Astrocyte of the hippocampus (primary cell): ENCODE measurements at places on chromosomes 16 and 17.

GRCh38 chr17:28889996-28890395 lies 7.5 kb downstream of the FLOT2 start:
- DNase-seq, result no peak

DNA sequence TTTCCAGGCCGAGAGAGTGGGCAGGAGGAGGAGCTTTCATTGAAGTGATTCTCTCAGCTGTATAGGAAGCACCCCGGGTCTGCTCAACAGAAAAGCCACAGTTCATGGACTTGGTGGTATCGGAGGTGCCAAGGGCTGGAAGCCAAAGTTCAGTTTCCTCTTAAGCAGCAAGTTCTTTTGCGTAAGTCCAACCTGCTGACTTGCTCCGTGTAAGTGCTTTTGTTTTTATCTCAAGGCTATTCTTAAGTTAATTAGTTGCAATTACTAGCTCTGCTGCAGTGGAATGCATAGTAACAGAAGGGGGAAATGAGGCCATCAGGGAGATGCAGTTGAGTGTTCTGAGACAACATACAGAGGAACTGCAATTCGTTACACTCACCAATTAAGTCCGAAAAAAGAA lies 44.6 kb downstream of the SMIM36 start:
- DNase-seq, result no peak

DNA sequence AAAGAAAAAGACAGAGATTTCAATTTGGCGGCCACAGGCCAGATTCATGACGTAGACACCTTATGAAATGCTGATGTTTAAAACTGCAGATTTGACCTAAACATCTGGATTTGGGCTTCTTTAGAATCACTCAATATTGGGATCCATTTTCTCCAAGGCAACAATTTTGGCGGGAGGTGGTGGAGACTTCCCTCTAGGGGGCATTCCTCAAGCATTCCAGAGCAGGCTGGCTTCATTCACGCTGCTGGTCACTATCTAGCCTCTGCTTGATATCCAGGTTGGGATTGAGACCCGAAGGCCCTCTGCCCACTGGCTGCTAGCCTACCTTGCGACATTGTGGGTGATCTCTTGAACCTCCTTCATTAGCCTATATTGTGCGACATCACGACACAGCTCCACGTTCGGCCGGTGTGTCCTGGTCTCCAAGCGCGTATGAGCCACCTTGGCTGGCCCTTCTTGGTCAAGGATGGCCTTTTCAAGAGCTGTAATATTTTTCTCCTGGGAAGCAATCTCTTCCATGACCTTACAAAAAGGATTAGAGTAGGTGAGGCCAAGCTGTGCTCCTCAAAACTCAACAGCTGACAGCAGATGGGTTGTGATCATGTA lies 24.5 kb downstream of the FBXO39 start:
- no peak for DNase-seq

DNA sequence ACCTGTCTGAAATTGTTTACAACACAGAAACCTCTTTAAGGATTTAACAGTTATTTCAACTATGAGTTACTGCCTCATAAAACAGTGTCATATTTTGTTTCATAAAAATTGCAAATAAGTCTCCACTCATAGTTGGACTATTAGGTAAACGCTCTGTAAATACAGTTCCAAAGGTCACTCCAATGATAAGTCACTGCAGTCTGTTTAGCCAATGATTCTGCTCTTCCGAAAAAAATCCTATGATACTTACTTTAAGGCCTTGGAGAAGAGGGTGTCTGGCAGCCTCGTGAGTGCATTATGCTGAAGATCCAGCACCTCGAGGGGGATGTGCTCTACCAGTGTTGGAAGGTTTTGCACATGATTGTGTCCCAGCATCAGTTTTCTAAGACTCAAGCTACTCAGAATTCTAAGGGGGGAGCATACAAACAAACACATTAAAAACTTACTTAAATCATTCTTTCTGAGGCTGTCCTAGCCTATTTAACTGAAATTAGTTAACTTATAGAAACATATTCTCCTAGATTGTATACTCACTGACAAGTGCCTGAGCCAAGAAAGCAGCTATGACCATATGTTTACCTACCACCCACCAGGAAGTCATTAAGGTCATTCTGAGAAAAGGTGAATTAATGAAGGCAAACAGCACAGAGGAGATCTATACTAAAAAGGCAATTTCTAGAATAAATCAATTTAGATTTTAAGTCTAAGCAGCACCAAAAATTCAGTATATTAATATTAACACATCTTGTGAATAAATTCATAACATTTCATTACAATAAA lies 41.1 kb downstream of the MARVELD3 start:
- DNase-seq, result no peak

DNA sequence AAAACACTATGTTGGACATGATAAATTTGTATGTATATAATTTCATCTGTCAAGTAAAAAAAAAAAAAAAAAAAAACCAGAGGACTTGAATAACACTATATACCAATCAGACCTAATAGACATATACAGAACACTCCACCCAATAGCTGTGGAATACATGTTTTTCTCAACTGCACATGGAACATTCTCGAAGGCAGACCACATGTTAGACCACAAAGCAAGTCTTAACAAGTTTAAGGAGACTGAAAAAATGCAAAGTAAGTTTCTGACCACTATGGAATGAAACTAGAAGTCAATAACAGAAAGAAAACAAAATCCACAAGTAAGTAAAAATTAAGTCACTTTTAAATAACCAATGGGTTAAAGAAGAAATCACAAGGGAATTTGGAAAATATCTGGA lies 8.4 kb upstream of the CNTNAP4 start:
- peak; percentile 30 for DNase-seq

DNA sequence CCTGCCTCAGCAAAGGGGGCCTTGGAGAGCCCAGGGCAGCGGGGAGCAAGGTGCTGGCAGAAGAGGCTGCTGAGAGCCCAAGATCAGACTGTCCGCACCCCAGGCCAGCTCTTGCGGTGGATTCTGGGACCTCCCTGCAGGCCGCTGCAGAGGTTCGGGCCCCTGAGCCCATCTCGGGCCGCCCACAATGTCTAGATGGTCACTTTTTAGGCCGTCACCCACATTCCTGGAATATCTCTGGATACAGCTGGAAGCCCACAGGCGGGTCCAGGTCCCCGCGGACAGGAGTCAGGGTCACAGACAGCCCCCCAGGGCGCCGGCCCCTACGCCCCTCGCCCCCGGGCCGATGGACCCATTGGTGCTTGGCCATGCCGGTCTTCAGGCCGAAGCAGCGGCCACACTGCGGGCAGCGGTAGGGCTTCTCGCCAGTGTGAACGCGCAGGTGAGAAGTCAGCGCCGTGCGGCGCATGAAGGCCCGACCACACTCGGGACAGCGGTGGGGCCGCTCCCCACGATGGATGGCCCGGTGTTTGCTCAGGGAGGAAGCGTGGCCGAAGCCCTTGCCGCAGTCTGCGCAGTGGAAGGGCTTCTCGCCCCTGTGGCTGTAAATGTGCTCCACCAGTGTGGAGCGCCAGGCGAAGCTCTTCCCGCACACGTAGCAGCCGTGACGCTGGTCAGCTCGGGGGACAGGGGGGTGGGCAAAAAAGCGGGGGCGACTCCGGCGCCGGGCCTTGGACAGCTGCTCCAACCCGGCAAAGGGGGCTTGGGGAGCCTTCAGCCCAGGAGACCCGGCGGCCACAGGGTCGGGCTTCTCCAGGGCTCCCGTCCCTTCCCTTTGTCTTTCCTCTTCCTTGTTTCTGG lies 2.1 kb downstream of the ZNF747 start:
- no peak for DNase-seq

DNA sequence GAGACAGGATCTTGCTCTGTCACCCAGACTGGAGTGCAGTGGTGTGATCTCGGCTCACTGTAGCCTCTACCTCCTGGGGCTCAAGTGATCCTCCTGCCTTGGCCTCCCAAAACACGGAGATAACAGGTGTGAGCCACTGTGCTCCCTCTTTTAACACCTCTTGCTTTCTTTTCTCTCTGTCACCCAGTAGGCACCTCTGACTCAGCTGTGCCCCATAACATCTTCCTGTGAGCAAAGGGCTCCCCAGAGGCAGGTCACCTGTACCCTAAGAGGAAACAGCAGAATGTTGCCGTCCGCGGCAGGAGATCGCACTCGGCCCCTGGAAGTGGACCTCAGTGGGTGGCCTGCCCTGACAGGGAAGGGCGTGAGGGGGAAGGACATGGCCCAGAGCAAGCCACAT lies 918 bp upstream of the NLRC3 start:
- DNase-seq, result no peak

- no peak for DNase-seq
Measured at GRCh38 chr16:2209258-2210008, 1.2 kb downstream of the BRICD5 start.

DNA sequence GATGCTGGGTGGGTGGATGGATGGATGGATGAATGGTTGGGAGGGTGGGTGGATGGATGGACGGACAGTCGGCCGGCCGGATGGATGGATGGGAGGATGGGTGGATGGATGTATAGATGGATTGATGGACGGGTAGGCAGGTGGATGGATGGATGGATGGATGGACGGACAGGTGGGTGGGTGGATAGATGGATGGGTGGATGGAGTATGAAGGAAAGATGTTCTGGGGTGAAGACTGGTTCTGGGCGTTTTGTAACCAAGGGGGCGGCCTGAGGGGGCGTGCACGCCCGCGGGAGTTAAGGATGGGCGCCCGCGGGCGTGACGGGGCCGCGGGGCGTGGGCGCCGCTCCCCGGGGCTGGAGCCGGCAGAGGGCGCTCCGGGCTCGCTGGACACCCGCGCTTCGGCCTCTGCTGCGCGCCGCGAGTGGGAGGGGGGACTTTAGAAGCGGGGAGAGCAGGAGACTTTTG lies at the start of gene NECAB2:
NECAB2 (plus strand) TSS at position 407 of the 468 bp plus-strand sequence. CDS start 405 bp downstream, outside the sequence.
- peak; percentile 62 for DNase-seq

DNA sequence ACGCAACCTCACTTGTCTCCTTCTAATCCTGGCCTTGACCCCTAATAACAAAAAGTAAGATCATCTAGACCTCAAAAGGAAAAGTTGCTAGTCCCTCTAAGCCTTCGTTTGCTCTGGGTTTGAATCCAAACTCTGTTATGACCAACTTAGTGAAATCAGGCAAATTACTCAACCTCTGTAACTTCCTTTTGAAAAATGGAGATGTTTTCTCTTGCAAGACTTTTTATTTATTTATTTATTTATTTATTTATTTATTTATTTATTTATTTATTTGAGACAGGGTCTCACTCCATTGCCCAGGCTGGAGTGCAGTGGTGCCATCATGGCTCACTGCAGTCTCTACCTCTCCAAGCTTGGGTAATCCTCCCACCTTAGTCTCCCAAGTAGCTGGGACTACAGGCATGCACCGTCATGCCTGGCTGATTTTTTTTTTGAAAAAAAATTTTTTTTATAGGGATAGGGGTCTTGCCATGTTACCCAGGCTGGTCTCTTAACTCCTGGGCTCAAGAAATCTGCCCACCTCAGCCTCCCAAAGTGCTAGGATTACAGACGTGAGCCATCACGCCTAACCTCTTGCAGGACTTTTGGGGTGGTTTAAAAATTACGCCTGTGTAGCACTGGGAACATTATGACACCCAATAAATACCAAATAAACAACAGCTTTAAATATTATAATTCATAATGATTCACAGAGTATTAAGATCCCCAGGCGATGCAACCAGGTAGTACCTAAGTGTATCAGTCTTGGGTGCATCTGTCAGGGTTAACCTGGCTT lies 63.4 kb downstream of the PITPNC1 start:
- no peak for DNase-seq
